ENCODE measurements at places on chromosomes 16 and 17. TPM values are rescaled to one million over a fixed set of nuclear protein-coding genes. Genes with fewer than 3 reads are reported as not detected.

GRCh38 chr17:15250135-15250860 is 14.8 kb downstream of the PMP22 start:
- H3K4me3 ChIP-seq: no peak overlapping the region
- no peaks in the 10 kb centered on the region for H3K4me1 ChIP-seq
- H3K36me3 ChIP-seq: no peaks in the 10 kb centered on the region
- H3K27ac ChIP-seq: no peak overlapping the region
- no peaks in the 10 kb centered on the region for H3K27me3 ChIP-seq

GRCh38 chr16:75024594-75024993 is 25.8 kb downstream of the ZNRF1 start:
- DNase-seq: no peak
- no peak overlapping the region for H3K4me3 ChIP-seq
- H3K27ac ChIP-seq: peak overlapping the region; percentile 60
- H3K27me3 ChIP-seq: no peaks in the 10 kb centered on the region
- H3K36me3 ChIP-seq: peaks cover 18% of the 10 kb centered on the region

GRCh38 chr17:68449021-68449739 is 8.1 kb downstream of the WIPI1 start:
- H3K4me3 ChIP-seq: no peak overlapping the region
- H3K27me3 ChIP-seq: no peaks in the 10 kb centered on the region
- DNase-seq: no peak
- H3K36me3 ChIP-seq: no peaks in the 10 kb centered on the region
- no peak overlapping the region for H3K27ac ChIP-seq
- H3K4me1 ChIP-seq: no peaks in the 10 kb centered on the region

DNA sequence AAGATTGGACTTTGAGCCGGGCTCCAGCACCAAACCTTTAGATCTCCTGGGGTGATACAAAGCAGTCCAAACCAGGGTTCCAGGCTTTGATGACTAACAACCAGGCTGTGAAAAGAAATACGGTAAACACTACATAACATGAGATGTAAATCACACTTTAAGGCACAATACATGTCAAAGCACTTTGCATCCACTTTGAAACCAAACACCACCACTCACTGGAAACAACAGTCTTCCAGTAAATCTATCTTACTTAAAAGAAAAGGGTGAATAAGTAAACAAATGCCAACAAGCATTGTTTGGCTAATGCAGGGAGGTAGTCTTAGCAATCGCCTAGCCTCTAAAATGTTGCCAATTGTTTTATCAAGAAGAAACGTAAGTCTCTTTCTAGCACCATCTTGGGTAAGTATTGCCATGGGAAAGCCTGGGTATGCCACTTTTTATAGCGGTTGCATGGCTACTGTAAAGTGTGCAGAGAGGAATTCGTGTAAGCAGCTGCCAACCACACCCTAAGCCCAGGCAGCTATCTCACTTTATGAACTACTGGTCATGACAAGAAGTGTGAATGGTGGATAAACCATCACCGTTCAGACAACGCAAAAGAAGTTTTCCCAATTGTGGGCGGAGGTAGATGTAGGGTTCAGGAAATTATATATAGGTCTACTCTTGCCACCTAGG is 267.4 kb upstream of the PSMD7 start:
- H3K27me3 ChIP-seq: no peaks in the 10 kb centered on the region
- H3K36me3 ChIP-seq: no peaks in the 10 kb centered on the region
- H3K4me1 ChIP-seq: peaks cover 47% of the 10 kb centered on the region
- no peak overlapping the region for H3K4me3 ChIP-seq
- no peak for DNase-seq

DNA sequence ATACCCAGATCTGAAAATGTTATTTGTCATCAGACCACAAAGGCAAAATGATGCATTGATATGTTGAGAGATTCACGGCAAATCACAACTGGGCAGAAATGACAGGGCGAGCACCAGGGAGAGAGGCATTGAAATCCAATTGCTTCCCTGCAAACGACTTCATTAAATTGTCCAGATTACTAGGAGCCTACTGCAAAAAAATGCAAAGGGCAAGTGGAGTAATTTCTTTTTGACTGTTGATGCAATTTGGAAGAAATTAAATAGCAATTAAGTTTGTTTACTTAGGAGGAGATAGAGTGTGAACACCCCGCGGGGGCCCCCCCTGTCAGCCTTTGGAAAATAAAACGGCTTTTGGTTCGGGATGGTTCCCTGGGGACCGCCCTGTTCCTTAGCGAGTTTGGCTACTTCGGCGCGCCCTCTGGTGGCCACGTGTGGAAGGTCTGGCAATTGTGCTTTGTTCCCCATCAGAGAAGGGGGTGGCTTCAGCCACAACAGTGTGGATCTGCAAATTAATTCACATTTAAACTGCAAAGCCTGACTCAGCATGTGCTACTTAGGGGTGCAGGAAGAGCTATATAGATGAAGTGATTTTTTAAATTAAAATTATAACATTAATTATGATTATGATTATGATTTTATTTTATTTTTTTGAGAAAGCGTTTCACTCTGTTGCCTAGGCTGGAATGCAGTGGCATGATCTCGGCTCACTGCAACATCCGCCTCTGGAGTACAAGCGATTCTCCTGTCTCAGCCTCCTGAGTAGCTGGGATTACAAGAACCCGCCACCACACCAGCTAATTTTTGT is 14.5 kb upstream of the TMC7 start:
- no peak overlapping the region for H3K27ac ChIP-seq
- H3K36me3 ChIP-seq: no peaks in the 10 kb centered on the region
- H3K27me3 ChIP-seq: no peaks in the 10 kb centered on the region

Gene SLC5A2
- 2.8 TPM for polyA plus RNA-seq

Gene CTRB2
- 0.59 TPM for polyA plus RNA-seq

Gene ADORA2B
- 1.1 TPM for polyA plus RNA-seq

Data from thymus (tissue), 14 donors.